ENCODE measurements at places on chromosomes 7 and 10.

DNA sequence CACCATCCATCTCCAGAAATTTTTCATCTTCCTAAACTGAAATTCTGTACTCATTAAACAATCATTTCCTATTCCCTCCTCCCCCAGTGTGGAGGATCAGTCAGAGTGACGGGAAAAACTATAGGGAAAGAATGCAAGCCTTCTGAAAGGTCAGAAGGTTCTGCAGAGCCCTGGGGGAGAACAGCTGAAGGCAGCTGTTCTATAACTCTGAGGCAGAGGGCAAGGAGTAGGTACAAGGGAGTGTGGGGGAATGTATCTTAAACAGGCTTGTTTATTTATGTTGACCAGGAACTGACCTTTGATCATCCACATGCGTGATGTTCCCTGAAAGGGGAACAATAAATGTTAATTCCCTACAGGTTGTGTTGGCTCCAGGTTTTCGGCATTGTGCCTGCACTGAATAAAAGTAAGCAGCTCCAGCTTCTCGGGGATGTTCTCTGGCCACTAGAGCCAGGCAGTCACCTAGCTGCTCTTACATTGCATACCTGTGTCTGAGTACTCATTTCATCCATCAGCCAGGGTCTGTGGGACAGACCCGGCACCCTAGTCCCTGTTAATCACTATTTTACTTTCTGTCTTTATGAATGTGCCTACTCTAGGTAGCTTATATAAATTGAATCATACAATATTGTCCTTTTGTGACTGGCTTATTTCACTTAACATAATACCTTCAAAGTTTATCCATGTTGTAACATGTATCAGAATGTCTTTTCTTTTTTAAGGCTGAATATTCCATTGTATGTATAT is 5.8 kb downstream of the IFIT1 start:
- no peak for DNase-seq

GRCh38 chr7:13540429-13540828 is 449.0 kb downstream of the ETV1 start:
- DNase-seq: no peak

- DNase-seq: no peak
These were observed 110.2 kb downstream of the SRI start for GRCh38 chr7:88109612-88110011.

DNA sequence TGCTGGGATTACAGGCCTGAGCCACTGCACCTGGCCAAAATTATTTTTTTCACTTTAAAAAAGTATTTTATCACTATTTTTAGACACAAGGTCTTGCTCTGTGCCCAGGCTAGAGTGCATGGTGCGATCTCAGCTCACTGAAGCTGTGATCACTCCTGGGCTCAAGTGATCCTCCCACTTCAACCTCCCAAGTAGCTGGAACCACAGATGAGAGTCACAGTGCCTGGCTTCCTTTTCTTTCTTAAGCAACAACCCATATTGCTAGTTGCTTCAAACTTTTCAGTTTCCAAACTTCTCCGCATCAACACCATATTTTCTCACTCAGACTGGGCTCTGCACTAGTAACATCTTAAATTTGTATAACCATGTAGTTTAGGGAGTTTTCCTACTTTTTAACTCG is 9.5 kb upstream of the SMC3 start:
- no peak for DNase-seq

DNA sequence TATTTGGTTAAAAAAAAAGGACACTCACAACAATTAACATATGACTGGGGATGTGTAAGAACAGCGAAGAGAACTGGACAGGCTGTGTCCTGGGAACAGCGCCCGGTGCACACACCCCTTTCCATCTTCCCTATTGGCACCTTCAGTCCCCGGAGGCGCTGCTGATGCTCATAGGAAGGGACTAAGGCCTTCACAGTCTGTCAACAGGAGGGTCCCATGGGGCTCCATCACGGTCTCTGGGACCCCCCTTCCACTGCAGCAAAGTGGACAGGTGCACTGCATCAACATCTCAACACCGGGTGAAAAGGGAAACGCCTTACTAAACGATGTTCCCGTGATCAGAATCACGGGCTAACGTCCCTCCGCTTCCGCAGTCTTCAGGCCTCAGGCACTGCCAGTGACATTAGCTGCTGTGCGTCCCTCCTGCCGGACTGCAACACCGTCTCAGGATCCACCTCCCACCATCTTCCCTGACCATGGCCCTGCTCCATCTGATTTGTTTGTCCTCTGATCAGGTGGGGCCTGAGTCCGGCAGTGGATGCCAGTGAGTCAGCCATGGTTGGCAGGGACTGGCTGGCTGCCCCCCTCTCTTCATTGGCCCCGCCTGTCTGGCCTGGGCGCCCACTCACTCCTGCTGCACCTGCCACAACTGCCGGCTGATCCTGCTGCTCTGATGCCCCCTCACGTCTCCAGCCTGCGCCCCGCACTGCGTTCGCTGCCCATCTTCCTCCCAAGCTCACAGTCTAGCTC is 614.7 kb downstream of the DNAJB6 start:
- DNase-seq: no peak

GRCh38 chr7:157622000-157622399 is 285.2 kb downstream of the DNAJB6 start:
- DNase-seq: no peak

- DNase-seq: no peak
These were observed 42.9 kb upstream of the MMD2 start for GRCh38 chr7:5001911-5002310.

GRCh38 chr10:131396121-131397050 is 84.9 kb upstream of the TCERG1L start:
- no peak for DNase-seq
